ENCODE measurements at places on chromosomes 6 and 20. TPM values are rescaled to one million over a fixed set of nuclear protein-coding genes. Genes with fewer than 3 reads are reported as not detected.
A peak's percentile ranks its signal among the peaks of the same experiment; 100 is the strongest.

The OR12D3 gene
- total RNA-seq: not detected

The KHDRBS2 gene
- total RNA-seq: not detected

DNA sequence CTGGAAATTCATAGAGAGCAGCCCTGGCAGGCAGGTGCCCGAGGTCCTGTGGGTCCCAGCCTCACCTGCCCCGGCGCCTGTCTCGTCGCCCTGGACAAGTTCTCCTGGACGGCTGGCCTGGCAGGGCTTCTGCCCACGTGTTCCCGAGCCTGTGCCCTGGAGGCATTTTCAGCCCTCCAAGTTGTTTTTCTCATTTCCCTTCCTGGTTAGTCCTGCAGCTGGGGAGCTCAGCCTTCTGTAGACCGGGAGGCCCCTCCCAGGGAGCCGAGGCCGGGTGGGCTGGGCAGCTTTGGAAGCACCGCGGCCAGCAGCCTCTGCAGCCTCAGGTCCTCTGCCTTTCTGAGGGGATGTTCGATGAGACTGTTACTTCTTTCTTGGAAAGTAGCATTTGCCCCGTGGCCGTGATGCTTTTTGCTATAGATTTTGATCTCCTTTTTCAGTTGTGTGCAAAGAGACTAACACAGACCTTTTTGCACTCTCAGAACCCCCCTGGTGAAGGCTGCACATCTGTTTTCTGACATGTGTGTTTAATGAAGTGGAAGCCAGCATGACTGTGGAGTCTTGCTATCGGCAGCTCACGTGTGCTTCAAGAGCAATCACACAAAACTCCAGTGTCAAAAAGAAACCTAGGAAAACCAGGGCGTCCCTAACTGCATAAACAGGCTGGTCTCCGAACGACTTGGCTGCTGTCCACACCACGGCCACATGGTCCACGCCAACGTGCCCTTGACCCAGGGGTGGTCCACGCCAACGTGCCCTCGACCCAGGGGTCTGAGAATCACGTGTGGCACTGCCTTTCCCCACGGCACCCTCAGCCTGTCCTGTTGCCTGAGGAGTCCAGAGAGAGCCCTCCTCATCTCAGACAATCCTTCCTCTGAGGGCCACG is 207.5 kb downstream of the SMOC2 start:
- no peak for DNase-seq

The RTF2 gene
- total RNA-seq: 81.4 TPM

- DNase-seq: peak; percentile 60
These were observed 792 bp downstream of the SNAP25 start for GRCh38 chr20:10219452-10219791.

DNA sequence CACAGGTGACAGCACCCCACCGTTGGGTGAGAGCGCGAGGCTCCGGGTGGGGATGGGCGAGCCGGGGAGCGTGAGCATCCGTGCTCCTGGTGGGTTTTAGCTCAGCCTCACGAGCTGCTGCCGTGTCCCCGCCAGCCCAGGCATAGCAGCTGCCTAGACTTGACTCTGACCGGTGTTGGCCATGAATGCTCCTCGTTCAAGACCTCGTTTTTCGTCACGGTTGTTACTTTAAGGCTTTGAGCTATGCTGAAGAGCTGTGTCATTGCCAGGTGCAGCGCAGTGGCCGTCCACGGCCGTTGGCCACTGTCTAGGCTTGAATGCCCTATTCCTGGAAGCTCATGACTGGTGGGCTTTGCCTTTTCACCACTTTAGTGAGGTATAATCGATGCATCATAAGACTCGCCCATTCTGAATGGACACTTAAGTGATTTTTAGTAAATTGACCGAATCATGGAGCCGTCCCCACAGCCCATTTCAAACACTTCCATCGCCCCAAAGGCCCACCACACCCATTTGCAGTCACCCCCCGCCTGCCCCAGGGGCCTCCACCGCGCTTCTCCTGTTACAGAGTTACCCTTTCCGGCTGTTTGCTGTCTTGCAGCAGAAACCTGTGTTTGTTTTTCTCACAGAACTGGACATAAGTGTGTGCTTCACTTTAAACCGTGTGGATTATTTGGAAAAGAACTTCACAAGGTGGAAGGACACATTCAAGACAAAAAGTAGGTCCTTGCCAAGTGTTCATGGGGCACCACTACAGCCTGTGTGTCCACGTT is 21.4 kb upstream of the ADRM1 start:
- DNase-seq: no peak

GRCh38 chr20:42392442-42392841 is 774.3 kb upstream of the CHD6 start:
- DNase-seq: no peak

The FAM8A1 gene
- 19.5 TPM for total RNA-seq

DNA sequence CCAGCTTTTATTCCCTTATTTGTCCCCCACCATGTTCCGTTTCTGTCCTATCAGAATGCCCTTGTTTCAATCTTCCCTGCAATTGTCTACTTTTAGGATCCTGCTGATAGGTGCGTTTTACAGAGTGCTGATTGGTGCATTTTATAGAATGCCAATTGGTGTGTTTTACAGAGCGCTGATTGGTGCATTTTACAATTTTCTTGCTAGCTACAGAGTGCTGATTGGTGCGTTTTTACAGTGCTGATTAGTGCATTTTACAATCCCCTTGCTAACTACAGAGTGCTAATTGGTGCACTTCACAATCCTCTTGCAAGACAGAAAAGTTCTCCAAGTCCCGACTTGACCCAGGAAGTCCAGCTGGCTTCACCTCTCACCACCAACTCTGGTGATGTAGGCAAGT is 161.6 kb upstream of the CDYL start:
- no peak for DNase-seq

GRCh38 chr6:38806833-38807232 is 91.7 kb downstream of the DNAH8 start:
- no peak for DNase-seq

DNA sequence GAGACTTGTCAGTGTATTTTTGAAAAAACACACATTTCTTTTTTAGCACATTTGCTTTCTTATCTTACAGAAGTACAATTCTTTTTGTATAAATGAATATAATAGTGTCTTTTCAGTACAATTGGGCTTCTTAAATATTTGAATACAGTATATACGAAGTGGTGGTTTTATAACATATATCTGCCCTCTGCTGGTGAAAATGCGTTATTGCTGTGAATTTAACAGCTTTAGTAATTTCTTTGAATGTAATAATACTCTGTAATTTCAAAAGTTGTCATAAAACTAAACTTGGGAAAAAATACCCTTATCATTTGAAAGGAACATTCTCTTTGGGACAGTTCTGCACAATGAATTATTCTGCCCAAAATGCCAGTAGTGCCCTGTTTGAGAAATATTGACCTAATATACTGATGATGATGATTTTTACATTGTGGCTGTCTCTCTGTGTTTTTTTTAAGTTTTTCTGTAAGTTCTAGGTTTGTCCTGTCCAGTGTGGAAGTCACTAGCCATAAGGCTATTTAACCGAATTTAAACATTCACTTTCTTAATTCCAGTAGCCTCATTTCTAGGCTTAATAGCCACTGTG is 19.0 kb downstream of the SMAP1 start:
- DNase-seq: no peak

DNA sequence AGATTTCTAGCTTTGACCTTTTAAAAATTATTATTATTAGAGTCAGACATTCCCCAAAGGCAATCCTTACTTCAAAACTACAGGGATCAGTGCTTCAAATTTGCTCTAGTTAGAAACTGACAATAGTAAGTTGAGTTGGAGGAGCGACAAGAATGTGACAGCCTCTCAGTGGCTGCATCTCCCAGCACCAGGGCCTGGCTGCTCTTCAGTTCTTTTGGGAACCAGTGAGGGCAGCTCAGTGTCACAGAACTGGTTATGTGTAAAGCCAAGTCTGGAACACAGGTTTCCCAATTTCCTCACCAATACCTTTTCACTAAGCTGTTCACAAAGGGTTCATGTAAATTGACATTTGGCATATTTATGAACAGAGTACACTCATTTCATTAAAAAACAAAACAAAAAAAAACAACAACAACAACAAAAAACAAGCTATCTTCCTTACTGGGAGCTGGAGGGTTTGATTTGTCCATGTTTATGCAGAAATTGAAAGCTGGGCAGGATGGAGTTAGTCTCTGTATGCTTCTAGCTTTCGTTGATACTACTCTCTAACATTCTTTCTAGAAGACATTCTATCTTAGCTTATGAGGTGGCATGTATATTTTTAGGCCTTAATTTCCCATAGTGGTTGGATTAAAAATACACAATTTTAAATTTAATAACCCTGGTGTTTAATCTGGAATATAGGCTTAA is 95.0 kb downstream of the SAMD5 start:
- DNase-seq: no peak

GRCh38 chr6:77124604-77125003 is 338.7 kb downstream of the HTR1B start:
- peak; percentile 0 for DNase-seq

DNA sequence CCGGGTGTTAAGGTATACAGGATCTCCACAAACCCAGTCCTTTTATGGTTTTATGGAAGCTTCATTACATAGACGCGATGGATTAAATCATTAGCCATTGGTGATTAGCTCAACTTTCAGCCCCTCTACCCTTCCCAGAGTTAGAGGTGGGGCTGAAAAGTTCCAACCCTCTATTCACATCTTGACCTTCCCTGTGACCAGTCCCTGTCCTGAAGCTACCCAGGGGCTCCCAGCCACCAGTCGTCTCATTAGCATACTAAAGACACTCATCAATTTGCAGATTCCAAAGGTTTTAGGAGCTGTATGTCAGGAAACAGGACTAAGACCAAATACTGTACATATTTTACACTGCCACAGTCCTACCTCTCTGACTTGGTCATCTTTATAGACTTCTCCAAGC is 21.0 kb downstream of the KHDC1L start:
- no peak for DNase-seq

The CYP39A1 gene
- total RNA-seq: 0.84 TPM

DNA sequence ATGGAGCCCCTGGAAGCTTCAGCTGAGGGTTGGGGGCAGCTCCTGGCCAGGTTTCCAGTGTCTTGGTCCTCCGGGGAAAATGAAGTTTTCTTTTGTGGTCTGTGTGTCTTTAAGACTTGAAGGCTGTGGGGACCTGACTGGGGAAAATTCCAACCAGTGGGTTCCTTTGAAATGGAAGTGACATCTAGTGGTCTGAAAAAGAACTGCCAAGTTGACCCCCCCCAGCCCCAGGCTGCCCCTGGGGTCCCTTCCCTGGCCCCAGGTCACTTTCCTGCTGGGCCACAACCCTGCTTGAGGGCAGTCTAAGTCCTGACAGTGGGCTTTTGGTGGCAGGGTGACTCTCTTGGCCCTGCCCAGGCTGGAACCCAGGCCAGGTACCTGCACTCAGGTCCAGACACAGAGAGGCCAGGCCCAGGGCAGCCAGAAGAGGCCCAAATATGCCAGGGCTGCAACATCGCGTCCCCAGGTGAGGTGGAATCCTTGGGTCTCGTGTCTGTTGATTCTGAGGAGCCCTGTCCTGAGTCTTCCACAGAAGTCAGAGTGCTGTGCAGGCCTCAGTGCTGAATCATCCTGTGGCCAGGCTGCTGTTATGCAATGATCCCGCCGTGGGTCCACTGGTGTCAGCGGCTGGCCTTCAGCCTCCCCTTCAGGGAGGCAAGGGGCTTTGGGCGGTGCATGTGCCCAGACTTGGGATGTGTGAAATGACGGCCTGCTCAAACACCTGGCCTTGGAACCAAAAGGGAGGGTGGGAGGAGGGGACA is 68.4 kb downstream of the VEGFA start:
- peak; percentile 70 for DNase-seq

DNA sequence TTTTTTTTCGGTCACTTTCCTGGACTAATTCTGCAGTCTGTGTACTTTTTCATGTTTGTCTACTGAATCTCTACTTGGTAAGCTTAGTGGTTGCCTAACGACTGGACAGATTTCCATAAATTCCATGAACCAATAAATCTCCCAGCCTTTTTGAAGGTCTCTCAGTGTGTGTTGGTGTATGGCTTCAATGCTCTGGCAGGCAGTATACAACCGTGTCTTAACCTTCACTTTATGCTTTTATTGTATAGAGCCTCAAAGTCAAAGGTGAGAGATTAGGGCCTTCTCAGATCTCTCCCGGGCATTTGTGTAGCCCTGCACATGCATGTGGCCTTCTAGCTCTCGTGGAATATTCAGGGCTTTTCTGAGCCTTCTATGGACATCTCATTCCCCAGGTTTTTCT is 14.3 kb upstream of the CMTR1 start:
- DNase-seq: no peak

GRCh38 chr20:3612795-3613572 is 50.2 kb downstream of the GFRA4 start:
- DNase-seq: no peak

- DNase-seq: no peak
These were observed 194.7 kb upstream of the MCHR2 start for GRCh38 chr6:100188754-100189153.

The LY6G5C gene
- total RNA-seq: 2.9 TPM

The PTPN1 gene
- total RNA-seq: 60.6 TPM

The KIAA0408 gene
- total RNA-seq: 19.6 TPM

GRCh38 chr6:156487877-156488276 is 289.3 kb upstream of the ARID1B start:
- DNase-seq: no peak

DNA sequence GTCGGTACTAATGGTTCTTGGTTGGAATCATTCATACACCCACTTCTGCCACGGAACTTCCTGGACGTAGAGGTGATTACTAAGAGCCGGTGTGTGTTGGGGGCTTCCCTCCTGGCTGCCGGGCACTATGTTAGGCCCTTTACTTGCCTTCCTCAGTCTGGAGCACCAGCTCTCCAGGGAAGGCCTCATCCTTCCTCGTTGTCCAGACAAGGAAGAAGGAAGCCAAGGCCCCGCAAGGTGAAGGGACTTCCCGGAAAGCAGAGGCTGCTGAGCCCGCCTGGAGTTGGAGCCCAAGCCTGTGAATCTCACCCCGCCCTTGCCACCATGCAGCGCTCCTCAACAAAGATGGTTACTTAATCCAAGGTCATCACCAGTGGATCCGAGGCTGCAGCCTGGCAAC is 26.2 kb downstream of the AAR2 start:
- no peak for DNase-seq

DNA sequence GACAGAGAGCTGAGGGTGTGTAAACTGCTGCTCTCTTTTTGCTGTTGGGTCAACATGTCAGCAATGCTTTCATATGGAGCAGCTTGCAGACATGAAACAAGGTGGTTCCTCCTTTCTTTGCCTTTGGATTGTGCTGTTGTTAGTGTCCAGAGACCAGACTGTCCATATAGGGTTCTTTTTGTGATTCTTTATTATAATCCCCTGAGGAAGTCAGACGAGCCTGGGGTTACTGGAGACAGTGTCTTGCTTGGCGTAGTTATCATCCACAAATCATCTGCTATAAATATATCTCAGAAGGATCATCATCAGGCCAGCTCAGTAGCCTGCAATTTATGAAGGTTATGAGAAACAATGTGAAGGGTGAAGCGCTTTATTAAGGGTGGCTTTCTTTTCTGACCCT is 2.3 kb upstream of the ADGRB3 start:
- no peak for DNase-seq
